ENCODE measurements at places on chromosomes 2 and 18.

GRCh38 chr2:75565472-75566462 lies 5.0 kb upstream of the EVA1A start:
- DNase-seq, result no peak

GRCh38 chr18:76741346-76741745 lies 81.0 kb upstream of the ZNF236 start:
- DNase-seq, result no peak

DNA sequence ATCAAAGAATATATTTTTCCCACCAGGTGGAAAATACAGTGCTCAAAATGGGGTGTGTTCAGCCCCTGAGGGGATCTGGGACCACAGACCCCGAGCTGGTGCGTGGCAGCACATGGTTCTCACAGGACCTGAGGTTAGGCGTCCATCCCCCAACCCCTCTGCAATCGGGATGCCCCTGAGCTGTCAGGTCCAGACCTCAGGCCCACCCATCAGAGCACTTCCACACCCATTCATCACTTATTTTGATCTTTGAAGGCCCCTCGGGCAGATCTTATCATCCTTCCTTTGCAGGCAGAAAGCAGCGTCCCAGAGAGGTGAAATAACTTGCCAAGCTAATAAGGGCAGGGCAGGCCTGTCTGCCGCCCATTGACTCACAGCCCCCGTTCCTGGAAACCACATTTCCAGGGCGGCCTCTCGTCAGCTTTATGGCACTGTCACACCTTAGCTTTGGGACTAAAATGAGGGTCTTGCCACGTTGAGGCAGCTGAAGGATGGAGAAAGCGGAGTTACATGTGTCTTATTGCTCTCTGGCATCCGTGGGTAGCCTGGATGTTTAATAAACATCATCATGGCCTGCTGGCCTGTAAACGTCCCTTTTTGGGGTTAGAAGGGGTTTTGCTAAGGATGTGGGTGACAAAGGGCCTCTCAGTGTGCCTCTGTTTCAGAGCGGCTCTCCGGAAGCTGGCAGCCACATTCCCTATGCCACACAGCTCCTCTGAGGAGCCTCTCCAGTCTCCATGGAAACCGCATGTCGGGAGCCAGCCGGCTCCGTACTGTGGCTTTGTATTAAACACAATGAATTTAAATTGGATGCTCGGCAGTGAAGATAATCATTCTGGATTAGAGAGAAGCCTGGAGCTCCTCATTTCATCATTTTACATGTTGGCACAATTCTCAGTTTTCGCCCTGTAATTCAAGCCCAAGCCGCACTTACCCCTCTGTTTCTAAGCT lies 58.3 kb upstream of the MAPRE3 start:
- DNase-seq, result no peak

DNA sequence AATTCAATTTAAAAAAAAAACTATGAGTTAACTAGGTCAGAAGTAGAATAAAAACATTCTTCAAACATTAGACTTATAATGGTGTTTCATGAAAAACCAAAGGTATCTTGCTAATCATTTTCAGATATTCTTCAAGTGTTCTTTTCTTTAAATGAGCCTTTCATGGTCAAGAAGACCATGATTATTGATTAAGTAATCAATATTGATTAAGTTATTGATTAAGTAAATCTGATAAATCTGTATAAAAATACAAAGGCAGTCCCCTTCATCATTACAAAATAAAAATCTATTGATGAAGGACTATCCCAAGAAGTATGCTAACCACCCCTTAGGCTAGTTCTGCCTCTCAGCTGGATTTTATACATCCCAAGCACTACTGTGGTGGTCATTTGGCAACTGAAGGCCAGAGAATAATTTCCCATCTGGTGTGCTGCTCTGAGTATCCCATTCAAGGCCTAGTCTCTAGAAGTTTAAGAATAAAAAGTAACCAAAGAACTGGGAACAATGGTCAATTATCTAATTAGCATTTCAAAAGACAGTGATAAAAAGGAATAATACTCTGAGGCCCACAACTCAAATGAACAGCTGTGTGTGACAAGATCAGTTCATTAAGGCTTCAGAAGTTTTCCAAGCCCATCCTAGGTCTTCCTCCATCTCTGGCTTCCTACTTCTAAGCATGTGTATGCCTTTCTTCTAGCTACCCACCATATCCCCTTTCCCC lies 63.5 kb downstream of the TCF4 start:
- DNase-seq, result no peak

DNA sequence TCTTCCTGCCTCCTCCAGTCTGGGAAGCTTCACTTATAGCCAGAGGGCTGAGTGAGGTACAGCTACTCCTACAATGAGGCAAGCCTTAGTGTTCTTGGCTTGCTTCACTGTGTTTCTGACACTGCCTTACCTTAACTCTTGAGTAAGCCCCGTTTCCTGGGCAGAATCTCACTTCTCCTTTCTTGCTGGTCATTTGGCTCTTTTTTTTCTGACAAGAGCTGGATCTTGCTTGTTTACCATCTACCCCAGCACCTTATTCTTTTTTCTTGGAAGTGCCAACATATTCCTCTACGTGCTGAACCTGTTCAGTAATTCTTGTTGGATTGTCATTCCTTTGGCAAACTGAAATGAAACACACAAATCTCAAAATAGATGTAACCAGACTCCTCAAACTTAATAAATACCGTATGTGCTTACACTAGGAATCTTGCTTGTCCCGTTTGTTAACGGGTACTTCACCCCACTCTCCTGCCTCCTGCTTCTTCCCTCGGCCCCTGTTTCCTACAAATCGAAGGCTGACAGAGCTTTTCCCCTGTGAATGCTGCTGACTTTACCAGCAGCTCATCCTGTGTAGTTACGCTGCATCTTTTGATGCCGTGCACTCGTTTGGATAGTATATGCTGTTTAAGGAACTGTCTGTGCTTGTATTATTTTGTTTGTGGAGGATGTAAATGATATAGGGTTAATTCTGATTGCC lies 132.2 kb downstream of the FMNL2 start:
- DNase-seq, result no peak

DNA sequence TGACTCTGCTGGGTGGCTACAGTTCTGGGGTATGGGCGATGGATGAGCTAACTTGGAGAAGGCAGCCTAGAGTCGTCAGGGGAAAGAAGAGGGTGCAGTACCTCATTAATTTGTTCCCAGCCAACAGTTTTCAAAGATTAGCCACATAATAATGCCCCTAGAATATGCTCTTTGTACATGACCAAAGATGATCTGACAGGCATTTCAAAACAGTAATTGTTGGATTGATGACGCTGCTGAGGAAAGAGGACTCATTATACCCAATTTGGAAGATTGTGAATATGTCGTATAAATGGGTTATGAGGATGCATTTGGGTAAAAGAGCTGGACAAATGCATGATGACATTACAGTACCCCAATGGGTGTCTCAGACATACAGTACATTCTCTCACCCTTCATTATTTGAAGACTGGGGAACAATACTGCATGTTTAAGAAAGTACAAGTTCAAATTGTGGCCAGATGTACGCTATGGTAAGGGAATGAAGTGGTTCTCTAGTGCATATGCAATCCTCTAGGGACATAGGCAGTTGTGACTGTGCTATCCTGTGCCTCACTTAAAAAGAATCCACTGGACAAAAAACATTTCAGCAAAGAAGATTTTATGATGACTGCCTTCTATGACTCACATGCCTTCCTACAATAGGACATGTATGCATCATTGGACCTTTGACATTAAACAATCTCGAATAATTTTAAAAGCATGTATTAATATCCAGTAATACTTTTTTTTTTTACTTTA lies 233.2 kb downstream of the CNTNAP5 start:
- DNase-seq, result no peak

DNA sequence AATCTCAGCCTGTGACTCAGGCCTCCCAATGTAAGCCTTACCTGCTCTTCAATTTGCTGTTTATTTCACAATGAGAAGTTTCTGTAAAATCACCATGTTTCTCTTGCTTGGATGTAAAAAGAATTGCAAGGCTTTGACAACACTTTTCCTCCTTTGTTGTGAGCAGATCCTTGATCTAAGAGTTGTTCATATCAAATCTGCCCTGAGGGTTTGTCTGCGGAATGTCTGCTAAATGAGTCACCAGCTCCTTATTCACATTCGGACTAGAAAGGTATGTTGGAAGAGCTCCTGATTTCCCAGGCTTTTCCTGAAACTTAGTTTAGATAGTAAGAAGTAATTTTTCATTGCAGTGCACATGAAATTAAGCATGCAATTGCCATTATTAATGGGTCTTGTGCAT lies 268.2 kb upstream of the TCF4 start:
- DNase-seq, result no peak

DNA sequence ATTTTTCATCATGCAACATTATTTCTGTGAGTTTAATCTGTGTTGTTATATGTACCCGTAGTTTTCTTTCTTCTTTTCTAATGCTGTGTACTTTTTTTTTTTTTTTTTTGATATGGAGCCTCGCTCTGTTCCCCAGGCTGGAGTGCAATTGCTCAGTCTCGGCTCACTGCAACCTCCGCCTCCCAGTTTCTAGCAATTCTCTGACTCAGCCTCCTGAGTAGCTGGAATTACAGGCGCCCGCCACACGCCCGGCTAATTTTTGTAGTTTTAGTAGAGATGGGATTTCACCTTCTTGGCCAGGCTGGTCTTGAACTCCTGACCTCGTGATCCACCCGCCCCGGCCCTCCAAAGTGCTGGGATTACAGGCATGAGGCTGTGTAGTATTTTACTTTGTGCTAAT lies 155.4 kb downstream of the GALR1 start:
- DNase-seq, result no peak

DNA sequence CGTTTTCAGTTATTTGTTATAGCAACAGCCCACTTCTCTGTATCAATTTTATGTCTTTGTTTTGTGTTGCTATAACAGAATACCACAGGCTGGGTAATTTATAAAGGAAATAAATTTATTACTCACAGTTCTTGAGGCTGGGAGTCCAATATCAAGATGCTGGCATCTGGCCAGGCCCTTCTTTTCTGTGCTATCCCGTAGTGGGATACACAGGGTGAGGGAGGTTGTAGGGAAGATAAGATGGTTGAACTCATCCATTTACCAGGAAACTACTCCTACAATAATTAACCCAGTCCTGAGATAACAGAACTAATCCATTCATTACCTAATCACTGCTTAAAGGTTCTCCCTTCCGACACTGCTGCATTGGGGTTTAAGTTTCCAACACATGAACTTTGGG lies 220.7 kb downstream of the TPGS2 start:
- DNase-seq, result no peak

DNA sequence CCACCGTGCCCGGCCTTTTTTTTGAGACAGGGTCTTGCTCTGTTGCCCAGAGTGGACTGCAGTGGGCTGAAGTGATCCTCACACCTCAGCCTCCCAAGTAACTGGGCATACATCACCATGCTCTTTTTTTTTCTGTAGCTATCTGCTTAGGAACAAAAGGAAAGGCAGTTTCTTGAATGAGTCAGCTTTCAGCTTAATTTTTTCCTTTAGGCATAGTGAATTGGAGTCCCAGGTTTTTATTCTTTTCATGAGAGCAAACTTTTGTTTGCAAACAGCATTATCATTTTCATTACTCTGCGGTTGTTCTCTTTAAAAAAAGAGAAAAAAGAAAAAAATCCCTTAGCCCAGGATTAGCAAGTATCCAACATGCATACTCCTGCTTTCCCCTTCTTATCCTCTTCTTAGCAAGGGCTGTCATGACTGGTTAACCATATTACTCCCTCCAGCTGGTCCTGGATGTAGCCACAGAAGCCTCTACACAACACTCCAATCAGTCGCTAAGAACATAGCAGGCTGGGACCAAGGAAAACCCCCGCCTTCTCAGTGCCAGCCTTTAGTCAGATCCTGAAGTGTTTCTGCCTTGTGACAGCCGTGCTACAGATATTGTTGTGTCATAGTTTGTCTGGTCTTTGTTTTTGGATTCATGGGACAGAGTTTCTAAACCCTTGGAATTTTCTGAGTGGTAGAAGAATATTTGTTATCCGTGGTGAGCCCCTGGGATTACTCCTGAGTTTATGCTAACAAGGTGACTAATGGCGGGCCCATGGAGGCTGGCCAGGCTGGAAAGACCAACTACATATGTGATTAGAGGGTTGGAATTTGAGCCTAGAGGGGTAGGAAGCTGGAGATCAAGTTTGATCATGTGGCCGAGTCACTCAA lies 23.3 kb upstream of the ST3GAL5 start:
- no peak for DNase-seq

- no peak for DNase-seq
Measured at GRCh38 chr18:79343567-79344207, 52.0 kb upstream of the NFATC1 start.

DNA sequence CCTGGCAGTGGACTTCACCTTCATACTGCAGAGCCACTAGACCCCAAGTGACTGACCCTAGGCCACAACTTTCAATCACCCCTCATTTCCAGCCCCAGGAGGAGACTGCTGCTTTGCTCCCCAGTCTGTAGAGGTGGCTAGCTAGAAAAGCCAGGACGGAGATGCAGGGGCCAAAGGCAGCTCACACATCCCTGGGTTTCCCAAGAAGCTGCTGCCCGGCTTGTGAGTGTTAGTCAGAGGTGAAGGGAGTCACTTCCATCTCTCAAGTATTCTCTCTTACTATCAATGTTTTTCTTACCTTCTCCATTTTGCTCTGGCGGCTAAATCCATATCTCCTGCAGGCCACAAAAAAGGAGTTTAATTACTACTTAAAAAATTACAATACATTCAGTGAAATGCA lies 36.2 kb downstream of the CCDC93 start:
- DNase-seq, result no peak

- DNase-seq, result no peak
Measured at GRCh38 chr2:147607379-147607778, 237.4 kb upstream of the ACVR2A start.

- DNase-seq, result no peak
Measured at GRCh38 chr18:23146861-23147469, 11.7 kb downstream of the CABLES1 start.

- DNase-seq, result no peak
Measured at GRCh38 chr2:136031711-136032110, 46.3 kb upstream of the DARS1 start.

DNA sequence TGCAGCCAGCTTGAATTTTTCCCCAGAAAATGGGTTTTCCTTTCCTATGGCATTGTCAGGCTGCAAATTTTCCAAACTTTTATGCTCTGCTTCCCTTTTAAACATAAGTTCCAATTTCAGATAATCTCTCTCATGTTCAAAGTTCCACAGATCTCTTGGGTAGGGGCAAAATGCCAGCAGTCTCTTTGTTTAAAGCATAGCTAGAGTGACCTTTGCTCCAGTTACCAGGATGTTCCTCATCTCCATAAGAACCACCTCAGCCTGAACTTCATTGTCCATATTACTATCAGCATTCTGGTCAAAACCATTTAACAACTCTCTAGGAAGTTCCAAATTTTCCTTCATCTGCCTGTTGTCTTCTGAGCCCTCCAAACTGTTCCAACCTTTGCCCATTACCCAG lies 68.3 kb downstream of the SGPP2 start:
- DNase-seq, result no peak

DNA sequence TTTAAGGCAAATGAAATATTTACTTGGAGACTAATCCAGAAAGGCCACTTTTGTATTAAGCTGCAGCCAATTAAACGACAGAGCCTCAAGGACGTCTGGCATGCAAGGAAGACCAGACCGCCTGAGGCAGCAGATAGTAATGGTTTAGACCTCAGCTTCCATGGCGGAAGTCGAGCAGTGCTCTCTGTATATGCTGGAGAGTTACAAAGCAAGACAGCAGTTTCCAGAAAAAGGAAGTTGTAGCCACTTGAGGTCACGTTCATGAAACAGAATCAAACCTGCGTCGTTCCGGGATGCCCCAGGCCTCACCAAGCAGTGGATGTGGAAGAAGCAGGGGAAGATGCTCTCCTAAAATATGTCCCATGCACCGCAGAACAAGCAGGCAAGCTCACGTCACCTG lies 142.0 kb downstream of the PTGR3 start:
- DNase-seq, result no peak

- no peak for DNase-seq
Measured at GRCh38 chr2:127950264-127950663, 64.5 kb upstream of the AMMECR1L start.

- no peak for DNase-seq
Measured at GRCh38 chr2:178279142-178279541, 84.8 kb downstream of the OSBPL6 start.
